ENCODE measurements at places on chromosomes 4 and X. TPM values are rescaled to one million over a fixed set of nuclear protein-coding genes. Genes with fewer than 3 reads are reported as not detected.

The TMEM47 gene
- total RNA-seq: not detected

The ZCCHC18 gene
- total RNA-seq: 3.9 TPM

The CDS1 gene
- not detected for total RNA-seq

The LINC00632 gene
- not detected for total RNA-seq

The SLC16A2 gene
- not detected for total RNA-seq

The ASIC5 gene
- total RNA-seq: not detected

The CFI gene
- not detected for total RNA-seq

The PLAC1 gene
- not detected for total RNA-seq

The TRAPPC11 gene
- total RNA-seq: 30.3 TPM

The STOX2 gene
- not detected for total RNA-seq

DNA sequence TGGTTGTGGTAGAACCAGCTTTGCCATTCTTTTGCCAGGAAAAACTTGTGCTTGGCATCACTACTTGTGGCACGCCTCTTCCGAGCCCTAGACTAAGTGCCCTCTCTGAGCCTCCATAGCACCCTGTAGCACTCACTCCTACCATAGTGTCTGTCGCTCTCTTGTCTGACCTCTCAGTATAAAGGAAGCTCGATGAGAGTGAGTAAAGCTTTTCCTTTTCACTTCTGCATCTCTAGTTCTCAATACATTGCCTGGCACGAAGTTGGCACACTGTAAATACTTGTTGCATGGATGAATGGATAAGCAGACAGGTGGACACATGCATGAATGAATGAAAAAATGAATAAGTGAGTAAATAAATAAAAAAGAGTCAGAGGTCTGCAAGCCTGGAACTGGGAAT, 48.3 kb downstream of the TLR10 start:
- no peak for DNase-seq

DNA sequence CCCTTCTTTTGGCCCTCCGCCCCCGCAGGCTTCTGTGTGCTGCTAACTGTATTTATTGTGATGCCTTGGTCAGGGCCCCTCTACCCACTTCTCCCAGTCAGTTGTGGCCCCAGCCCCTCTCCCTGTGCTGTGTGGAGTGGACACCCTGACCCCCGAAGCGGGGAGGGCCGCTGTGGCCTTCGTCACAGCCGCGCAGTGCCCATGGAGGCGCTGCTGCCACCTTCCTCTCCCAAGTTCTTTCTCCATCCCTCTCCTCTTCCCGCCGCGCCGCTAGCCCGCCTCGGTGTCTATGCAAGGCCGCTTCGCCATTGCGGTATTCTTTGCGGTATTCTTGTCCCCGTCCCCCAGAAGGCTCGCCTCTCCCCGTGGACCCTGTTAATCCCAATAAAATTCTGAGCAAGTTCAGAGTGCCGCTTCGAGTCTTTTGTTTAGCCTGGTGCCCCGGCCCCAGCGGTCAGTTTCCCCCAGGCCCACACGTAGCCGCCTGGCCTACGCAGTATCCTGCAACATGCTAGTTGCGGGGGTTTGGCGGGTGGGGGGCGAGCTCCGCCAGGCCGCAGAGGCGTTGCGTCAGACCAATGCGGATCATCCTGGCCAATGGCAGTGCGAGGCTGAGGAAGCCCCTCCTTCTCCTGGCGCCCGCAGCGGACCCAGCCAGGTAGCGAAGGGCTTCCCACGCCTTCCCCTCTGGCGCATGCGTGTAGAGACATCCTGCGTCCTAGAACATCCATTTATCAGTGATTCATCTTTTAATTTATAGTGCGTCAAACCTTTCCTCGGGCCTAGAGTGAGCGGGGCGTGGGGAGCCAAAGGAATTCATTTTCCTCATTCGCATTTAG, 5.6 kb upstream of the KANTR start:
- DNase-seq: peak; percentile 80

GRCh38 chrX:119529345-119530276, 35.6 kb downstream of the STEEP1 start:
- DNase-seq: no peak

- no peak for DNase-seq
Observed at GRCh38 chrX:103356858-103357257, 552 bp downstream of the TCEAL9 start.

GRCh38 chrX:107630031-107630689, 1.9 kb downstream of the PRPS1 start:
- DNase-seq: no peak

DNA sequence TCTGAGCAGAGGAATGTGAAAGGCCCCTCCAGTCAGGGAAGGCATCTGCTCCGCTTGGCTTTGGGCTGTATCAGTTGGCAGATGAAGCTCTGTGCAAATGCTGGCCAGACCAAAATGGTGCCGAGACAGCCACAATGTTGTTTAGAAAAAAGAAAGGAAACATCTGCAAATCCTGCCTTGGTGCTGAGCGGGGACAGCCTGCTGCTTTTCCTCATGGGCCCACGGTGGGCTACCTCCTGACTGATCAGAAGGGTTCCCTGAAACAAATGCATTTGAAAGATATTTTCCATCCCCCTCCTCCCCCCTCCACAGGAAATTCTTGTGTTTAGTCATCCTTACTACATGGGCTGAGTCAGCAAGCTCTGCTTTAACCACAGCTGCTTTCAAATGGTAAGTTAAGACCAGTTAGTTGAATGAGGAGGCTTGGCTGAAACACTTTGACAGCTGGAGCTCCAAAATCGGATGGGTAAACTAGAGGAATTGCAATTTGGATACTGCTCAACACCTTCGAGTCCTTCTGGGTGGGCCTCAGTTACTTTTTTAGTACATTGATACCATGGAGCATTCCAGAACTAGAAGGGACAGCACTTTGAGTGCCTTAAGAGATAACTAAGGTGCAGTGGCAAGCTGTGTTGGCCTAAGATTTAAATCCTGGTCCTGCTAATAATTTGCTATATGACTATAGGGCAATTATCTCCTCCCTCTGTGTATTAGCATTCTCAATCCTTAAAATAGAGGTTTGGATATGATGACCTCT, 36.0 kb downstream of the PLAC1 start:
- DNase-seq: peak; percentile 59

DNA sequence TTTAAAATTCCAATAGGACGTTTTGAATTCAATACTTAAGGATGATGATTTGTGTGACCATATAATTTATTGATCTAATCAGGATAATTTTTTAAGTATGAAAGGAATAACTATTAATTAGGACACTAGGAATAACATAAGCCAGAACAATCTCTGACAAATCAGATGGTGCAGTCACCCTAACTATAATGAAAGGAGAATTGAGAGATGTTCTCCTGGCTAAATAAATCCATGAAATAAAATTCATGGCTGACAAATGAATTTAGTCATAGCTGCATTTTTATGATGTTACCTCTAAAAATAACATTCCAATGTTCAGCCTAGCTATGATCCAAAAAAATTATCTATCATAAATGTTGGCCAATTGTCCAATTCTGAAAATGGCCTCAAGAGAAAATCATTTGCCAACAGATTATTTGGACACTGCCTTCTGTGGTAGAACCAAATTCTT, 190.6 kb upstream of the NEIL3 start:
- no peak for DNase-seq

DNA sequence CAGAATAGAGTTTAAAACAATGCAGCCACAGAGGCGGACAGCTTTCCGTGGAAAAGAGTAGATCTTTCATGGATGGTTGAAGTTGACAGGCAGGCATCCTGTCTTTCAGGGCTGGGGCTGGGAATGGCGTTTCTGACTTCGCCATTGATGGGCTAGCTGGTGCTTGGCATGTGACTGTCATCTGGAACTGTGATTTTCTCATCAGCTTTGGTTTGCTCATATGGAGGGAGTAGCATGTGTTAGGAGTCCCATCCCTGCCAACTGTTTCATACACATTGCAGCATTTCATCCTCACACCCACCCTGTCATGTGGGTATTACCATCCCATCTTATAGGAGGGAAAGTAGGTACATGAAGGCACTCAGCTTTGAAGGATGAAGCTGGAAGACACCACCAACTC, 49.2 kb upstream of the STX18 start:
- no peak for DNase-seq

GRCh38 chr4:2944586-2945526, 18.4 kb downstream of the NOP14 start:
- DNase-seq: no peak

GRCh38 chr4:145498430-145498829, 16.8 kb downstream of the SMAD1 start:
- no peak for DNase-seq

- no peak for DNase-seq
Observed at GRCh38 chr4:55458611-55459010, 62.9 kb downstream of the TMEM165 start.

- no peak for DNase-seq
Observed at GRCh38 chrX:19403696-19404095, 60.0 kb downstream of the PDHA1 start.

DNA sequence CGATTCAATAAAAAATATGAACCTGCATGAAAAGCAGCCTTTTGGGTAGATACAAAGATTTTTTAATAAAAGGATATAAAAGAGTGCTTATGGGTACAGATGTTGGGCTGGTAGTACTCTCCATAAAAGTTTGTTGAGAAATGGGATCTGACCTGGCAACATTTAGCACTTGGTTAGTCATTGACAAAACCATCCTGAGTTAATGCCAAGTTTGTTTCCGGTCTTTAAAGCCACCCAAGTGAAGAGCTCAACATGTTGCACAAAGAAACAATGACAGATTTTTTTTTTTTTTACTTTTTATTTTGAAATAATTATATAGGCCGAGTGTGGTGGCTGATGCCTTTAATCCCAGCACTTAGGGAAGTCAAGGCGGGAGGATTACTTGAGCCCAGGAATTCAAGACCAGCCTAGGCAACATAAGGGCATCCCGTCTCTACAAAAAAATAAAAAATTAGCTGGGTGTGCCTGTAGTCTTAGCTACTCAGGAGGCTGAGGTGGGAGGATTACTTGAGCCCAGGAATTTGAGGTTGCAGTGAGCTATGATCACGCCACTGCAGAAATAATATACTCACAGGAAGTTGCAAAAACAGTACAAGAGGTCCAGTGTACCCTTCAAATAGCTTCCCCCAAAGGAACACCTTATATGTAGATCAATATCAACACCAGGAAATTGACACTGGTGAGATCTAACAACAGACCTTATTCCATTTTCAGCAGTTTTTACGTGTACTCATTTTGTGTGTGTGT, 16.6 kb downstream of the CHST7 start:
- no peak for DNase-seq

DNA sequence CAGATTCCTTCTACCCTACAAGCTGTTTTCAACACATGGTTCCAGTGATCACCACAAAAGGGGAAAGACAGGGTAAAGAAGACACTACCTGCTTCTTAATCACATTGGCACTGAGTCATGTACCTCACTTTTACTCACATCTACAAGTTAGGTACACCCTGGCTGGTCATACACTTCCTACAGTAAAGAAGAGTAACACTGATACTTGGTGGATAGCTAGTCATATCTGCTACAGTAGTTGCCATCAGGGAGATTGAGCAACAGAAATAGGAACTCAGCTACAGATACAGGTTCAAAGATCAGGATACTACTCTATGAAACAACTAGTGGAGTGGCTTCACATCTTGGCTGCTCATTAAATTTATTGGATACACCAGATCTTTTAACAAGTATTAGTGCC, 105.4 kb upstream of the DIAPH2 start:
- DNase-seq: no peak
